ENCODE measurements at places on chromosomes 7 and 10.

DNA sequence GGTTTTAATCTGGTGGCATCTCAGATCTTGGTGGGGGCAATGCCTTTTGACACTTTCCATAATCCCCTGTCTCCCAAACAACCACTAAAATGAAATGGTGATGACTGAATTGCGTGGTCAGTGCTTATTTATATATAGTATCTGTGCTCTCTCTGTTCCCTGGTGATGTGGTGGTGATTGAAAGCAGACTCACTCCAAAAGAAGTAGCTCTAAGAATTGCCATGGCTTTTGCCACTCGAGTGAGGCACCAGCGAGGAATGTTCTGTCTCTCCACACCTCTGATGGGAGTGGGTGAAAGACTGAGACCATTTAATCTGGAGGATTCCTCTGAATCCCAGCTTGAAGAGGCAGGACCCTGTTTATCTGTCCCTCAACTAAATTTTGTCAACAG is 2.8 kb downstream of the DUSP5 start:
- H3K4me1 ChIP-seq, result peaks cover 47% of the 10 kb centered on the region
- H3K36me3 ChIP-seq, result peaks cover 71% of the 10 kb centered on the region
- H3K4me3 ChIP-seq, result peak overlapping the region; percentile 96
- H3K27me3 ChIP-seq, result no peaks in the 10 kb centered on the region

DNA sequence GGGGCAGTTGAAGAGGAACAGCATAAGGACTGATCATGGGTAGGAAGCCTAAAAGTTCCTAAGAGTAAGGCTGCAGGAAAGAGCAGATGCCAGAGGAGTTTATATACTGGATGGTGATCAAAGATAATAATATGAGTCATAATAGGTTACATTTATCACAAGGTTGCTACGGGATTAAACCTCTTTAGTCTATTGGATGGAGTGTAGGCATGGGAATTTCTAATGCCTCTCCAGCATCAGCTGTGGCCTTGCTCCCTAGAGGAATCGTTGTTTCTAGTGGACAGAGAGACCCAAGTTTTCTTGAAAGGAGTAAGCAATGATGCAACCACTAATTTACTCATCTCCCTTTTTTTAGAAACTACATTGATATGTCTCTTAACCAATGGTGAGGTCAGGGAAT is 213.4 kb downstream of the GPR37 start:
- no peak overlapping the region for H3K4me3 ChIP-seq
- H3K27me3 ChIP-seq, result no peaks in the 10 kb centered on the region
- no peaks in the 10 kb centered on the region for H3K36me3 ChIP-seq
- DNase-seq, result peak; percentile 26
- no peaks in the 10 kb centered on the region for H3K4me1 ChIP-seq

GRCh38 chr7:107530751-107531150 is 33.0 kb downstream of the COG5 start:
- no peak overlapping the region for H3K4me3 ChIP-seq
- H3K36me3 ChIP-seq, result no peaks in the 10 kb centered on the region
- no peaks in the 10 kb centered on the region for H3K27me3 ChIP-seq

DNA sequence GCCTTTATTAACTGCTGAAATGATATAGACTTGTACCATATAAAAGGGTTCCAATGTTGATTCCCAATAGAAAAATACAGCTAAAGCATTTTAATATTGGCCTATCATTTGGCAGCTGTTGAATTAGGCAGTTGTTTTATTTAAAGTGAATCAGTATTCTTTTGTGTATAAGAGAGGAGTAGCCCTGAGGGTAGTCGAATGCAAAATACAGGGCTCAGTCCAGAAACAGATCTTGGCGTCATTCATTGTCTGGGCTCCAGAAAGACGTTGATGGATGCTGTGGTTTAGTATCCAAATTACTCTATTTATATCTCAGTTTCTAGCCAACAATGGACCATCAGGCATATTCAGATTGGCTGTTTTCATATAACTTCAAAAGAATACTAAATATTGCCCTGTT is 193.6 kb downstream of the VTI1A start:
- H3K36me3 ChIP-seq, result no peaks in the 10 kb centered on the region
- DNase-seq, result no peak
- H3K27me3 ChIP-seq, result no peaks in the 10 kb centered on the region
- H3K4me3 ChIP-seq, result no peak overlapping the region

All from PC-3 (cell line).